ENCODE measurements at places on chromosomes 2 and 18.

- H3K36me3 ChIP-seq, result peaks cover 6% of the 10 kb centered on the region
- H3K27me3 ChIP-seq, result no peaks in the 10 kb centered on the region
- no peak for DNase-seq
- H3K27ac ChIP-seq, result no peak overlapping the region
- H3K4me1 ChIP-seq, result no peaks in the 10 kb centered on the region
- no peak overlapping the region for H3K4me3 ChIP-seq
Measured at GRCh38 chr2:158635961-158636601, 159.0 kb upstream of the DAPL1 start.

GRCh38 chr2:70767699-70768589, at the start of gene ADD2:
TSS of gene ADD2 (minus strand) at chr2:70768200. CDS start at chr2:70706408, 61,792 bp downstream.
- peak within 1 kb of the TSS; percentile 59 for H3K4me3 ChIP-seq
- no peak within 1 kb of the TSS for H3K27ac ChIP-seq
- DNase-seq, result peak; percentile 46
- no peaks in the 10 kb centered on the region for H3K4me1 ChIP-seq
- H3K27me3 ChIP-seq, result peaks cover 33% of the 10 kb centered on the region

DNA sequence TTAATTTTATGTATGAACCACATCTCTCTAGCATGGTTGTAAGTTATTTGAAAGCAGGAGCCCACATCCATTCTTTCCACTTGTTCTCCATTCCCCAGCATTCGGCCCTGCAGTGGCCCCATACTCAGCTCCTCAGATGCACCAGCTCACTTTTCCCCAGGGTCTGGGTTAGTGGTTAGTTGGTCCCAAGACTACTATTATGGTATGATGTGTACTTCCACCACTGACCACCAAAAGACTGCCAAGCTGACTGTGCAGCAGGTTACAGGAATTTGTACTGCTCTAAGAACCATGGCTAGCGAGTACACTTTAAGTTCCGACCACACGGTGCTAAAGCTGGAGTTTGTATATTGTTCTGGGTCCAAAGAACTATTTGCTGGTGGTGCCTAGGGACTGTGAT, 413.6 kb upstream of the TCF4 start:
- H3K27ac ChIP-seq, result no peak overlapping the region
- H3K4me1 ChIP-seq, result peaks cover 11% of the 10 kb centered on the region

- H3K4me3 ChIP-seq, result no peak overlapping the region
- H3K36me3 ChIP-seq, result peaks cover 62% of the 10 kb centered on the region
- no peaks in the 10 kb centered on the region for H3K27me3 ChIP-seq
- DNase-seq, result no peak
Measured at GRCh38 chr2:9493478-9493877, 19.1 kb downstream of the IAH1 start.

- DNase-seq, result no peak
- H3K27me3 ChIP-seq, result no peaks in the 10 kb centered on the region
- H3K4me1 ChIP-seq, result peaks cover 3% of the 10 kb centered on the region
- no peak overlapping the region for H3K27ac ChIP-seq
- H3K4me3 ChIP-seq, result no peak overlapping the region
Measured at GRCh38 chr18:40882468-40882867, 1072.6 kb upstream of the PIK3C3 start.

DNA sequence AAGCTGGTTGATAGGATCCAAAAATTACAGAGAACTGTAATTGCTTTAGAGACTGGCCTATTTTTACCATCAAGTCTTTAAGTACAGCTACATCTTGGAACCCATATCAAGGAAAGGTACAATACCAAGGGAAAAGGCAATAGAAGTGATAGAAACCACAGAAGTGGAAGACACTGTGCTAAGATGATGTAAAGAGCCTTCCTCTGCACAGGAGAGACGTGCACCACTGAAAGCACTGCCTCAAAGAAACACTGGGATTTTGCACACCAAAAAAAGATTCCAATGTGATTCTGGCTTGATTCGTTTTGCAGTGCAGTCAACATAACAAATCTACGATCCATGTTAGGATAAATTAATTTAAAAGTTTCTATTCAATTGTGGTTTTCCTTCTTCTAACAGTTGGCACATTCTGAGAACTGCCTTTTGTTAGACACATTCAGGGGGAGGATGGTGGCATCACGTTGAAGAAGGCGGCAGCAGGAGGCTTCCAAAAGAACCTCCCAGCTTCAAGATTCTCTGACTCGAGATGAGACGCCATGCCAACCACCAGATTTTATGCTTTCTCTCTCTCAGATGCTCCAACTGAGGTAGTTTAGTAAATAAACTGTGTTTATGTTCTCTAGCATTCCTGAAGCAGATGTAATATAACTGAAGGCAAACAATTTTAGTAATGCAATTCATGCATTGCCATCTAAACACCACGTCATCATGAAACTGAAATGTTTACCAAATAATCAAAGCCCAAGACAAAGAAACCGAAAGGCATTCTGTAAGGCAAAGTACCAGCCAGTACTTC, 102.9 kb downstream of the BCL2 start:
- H3K27ac ChIP-seq, result no peak overlapping the region
- no peak overlapping the region for H3K4me3 ChIP-seq
- H3K4me1 ChIP-seq, result no peaks in the 10 kb centered on the region
- no peaks in the 10 kb centered on the region for H3K36me3 ChIP-seq
- DNase-seq, result no peak

DNA sequence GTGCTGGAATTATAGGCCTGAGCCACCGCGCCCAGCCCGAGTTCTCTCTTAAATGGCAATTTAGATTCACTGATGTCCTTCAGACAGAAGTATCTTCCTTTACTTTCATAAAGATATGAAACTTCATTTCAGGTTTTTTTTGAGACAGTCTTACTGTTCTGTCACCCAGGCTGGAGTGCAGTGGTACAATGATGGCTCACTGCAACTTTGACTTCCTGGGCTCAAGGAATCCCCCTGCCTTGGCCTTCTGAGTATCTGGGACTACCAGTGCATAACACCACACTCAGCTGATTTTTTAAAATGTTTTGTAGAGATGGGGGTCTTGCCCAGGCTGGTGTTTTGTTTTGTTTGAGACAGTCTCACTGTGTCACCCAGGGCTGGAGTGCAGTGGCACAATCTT, 13.2 kb downstream of the ITGB1BP1 start:
- H3K27ac ChIP-seq, result no peak overlapping the region
- DNase-seq, result no peak
- no peaks in the 10 kb centered on the region for H3K27me3 ChIP-seq

DNA sequence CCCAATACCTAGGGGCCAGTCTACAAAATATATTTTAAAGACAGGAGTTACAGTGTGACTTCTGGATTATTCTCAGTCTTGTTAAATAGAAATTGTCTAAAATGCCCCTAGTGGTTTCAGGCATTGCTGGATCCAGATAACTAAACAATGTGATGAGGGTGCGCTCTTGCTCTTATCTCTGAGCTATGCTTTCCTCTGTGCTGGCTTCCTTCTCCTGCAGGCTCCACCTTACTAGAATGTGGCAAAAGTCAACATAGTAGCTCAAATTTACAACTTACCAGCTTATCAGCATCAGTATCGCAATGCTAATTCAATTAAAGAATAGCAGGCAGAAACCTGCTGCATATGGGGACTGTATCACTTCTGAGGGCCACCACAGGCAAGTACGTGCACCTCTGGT, 61.3 kb upstream of the RNU4ATAC start:
- DNase-seq, result no peak
- H3K27ac ChIP-seq, result no peak overlapping the region
- H3K36me3 ChIP-seq, result peaks cover 15% of the 10 kb centered on the region
- H3K4me3 ChIP-seq, result no peak overlapping the region

- no peaks in the 10 kb centered on the region for H3K36me3 ChIP-seq
- H3K4me1 ChIP-seq, result no peaks in the 10 kb centered on the region
- H3K4me3 ChIP-seq, result no peak overlapping the region
- no peak for DNase-seq
- no peak overlapping the region for H3K27ac ChIP-seq
Measured at GRCh38 chr18:11676867-11677266, 12.2 kb upstream of the GNAL start.

- H3K4me3 ChIP-seq, result no peak overlapping the region
- no peak for DNase-seq
- H3K27ac ChIP-seq, result no peak overlapping the region
- H3K4me1 ChIP-seq, result no peaks in the 10 kb centered on the region
- H3K36me3 ChIP-seq, result no peaks in the 10 kb centered on the region
Measured at GRCh38 chr2:75003773-75004172, 45.3 kb downstream of the POLE4 start.

DNA sequence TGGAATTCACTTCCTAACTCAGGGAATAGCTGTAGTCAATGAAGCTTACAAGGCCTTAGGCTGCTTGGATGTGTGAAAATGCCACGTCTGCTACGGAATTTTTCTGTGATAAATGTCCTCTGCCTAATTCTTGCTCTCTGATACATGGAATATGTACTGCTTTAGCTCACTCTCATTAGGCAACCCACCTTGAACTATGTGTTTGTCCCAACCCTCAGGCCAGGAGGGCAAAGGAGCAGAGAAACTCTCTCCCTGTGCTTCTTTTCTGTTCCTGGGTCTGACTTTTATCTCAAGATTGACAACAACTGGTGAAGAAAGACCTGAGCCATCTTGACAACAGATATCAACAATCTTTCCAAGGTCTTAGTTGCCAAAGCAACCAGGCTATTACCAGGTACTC, 143.9 kb downstream of the GCA start:
- DNase-seq, result no peak
- no peaks in the 10 kb centered on the region for H3K27me3 ChIP-seq
- no peaks in the 10 kb centered on the region for H3K36me3 ChIP-seq
- H3K4me1 ChIP-seq, result no peaks in the 10 kb centered on the region
- no peak overlapping the region for H3K4me3 ChIP-seq

DNA sequence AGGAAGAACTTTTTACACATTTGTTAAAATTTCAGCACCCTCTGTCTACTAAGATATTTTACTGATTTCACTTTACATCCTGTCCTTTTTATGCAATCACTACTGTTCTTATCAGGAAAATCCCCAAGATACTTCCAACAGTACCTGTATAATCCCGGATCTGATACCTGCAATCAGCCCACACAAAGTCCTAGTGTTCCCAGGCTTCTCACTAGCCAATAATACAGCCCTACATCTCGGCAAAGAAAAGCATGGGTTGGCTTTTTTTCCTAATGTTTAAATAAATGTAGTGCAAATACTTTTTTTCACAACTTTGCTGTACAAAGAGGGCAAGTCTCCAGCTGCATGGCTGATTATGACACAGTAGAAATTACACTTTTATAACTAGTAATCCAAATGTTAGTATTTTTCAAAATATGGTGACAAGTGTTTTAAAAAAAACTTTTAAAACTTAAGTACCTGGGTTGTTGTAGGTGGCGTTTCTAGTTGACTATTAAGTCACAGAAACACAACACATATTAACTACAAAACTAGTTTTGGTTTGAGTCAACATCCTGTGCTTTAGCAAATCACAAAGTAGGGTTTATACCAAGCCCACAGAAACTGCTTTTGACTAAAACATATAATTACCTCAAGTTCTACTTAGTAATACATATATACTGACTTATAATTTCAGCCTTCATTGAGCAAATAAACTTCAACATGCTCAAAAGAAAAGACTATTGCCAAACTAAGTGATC, 19.5 kb downstream of the CNOT11 start:
- H3K27ac ChIP-seq, result no peak overlapping the region
- no peak overlapping the region for H3K4me3 ChIP-seq
- H3K4me1 ChIP-seq, result no peaks in the 10 kb centered on the region
- DNase-seq, result no peak

DNA sequence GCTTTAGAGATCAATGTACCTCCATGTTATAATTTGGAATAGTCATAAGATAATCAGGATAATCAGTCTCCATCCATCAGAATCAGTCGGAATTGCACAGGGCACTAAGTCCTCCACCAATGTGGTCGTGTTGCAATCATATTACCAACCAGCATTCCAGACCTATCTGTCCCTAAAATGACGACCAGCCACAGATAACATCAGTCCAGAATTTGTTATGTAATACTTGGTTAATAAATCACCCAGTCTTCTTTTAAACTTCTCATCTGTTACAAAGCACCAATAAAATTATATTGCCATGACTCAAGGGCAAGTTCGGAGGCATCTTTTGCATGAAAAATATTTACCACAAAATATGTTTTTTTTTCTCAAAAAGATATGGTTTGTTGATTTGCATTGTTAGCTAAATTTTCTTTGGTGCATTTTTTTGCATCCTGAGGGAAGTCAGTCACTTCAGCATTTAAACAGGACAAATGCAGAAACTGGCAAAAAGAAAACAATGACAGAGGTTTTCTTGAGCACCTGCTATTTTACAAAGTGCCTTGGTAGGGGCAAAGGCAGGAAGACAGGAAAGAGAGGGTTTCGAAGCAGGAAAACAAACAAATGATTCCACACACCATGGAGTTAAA, 29.3 kb downstream of the PIEZO2 start:
- H3K4me3 ChIP-seq, result no peak overlapping the region
- H3K27me3 ChIP-seq, result no peaks in the 10 kb centered on the region
- DNase-seq, result peak; percentile 31
- no peak overlapping the region for H3K27ac ChIP-seq
- no peaks in the 10 kb centered on the region for H3K4me1 ChIP-seq
- H3K36me3 ChIP-seq, result no peaks in the 10 kb centered on the region

- no peaks in the 10 kb centered on the region for H3K36me3 ChIP-seq
- no peaks in the 10 kb centered on the region for H3K27me3 ChIP-seq
- no peak overlapping the region for H3K4me3 ChIP-seq
- H3K27ac ChIP-seq, result no peak overlapping the region
- no peaks in the 10 kb centered on the region for H3K4me1 ChIP-seq
- no peak for DNase-seq
Measured at GRCh38 chr2:148493822-148494563, 150.6 kb upstream of the EPC2 start.

DNA sequence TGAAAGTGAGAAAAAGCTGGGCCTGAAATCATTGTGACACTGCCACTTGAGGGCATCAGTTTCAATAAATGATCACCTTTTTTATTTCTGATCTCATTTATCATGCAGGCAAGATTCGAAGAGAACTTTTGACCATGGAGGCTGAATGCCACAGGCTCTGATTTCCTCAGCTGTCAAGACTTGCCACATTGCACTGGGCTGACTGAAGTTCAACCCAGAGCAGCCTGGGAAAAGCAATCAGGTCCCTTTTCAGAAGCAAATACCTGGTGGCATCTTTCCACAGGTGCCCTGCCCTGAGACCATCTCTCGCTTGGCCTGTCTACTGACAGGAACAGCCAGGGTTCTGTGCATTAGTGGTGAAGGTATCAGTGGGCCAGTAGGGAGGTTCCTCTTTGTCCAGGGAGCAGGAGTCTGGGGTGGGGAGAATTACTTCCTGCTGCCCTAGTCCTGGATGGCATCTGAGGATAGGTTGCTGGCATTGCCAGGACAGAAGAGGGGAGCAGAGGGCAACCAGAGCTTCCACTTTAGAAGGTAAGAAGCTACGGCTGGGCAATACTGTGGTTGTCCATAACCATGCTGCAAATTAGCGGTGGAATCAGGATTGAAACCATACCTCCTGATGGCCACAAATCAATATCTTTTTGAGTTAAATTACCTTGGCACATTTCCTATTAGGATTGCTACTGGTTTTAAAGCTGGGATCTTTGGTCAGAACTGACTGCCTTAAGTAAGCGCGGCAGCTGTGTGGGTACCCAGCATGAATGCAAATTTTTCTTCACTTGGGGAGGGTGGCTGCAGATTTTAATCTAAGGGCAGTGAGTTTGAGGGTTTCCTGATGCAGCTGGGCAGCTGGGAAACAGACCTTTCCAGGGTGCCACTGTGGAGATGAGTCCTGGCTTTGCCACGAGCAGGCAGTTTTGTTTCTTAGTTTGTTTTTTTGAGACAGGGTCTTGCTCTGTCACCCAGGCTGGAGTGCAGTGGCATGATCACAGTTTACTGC, 394.5 kb downstream of the ALK start:
- no peak overlapping the region for H3K4me3 ChIP-seq
- peaks cover 25% of the 10 kb centered on the region for H3K4me1 ChIP-seq
- no peak for DNase-seq

- H3K4me1 ChIP-seq, result peaks cover 13% of the 10 kb centered on the region
- no peak overlapping the region for H3K27ac ChIP-seq
- DNase-seq, result no peak
- no peak overlapping the region for H3K4me3 ChIP-seq
- H3K27me3 ChIP-seq, result no peaks in the 10 kb centered on the region
- H3K36me3 ChIP-seq, result no peaks in the 10 kb centered on the region
Measured at GRCh38 chr2:74010087-74010541, 25.4 kb downstream of the TET3 start.
